IPS DF 19.7 (cell line): ENCODE measurements at places on chromosomes 5 and 9.

DNA sequence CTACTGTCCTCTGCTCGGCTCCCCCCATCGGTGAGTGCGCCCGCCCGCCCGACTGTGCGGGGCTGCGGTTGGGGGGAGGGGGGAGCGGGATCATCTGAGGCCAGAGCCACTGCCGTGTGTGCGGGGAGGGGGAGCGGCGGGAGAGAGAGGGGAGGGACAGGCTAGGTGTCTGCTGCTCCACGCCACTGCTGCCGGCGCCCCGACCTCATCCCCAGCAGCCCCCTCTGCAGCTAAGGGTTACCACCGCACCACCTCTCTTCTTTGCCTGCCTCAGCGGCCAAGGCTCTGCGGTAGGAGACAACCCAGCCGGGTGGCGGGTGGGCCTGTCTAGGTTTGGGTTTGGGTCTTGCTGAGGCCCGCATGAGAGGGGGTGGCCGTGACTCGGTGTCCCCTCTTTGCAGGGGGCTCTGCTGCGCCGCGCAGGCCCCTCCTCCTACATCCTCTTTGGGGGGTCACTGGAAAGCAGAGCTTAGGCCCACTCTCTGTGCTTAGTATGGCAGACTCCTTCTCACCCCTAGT is 670 bp upstream of the PURA start:
- no peak for DNase-seq

DNA sequence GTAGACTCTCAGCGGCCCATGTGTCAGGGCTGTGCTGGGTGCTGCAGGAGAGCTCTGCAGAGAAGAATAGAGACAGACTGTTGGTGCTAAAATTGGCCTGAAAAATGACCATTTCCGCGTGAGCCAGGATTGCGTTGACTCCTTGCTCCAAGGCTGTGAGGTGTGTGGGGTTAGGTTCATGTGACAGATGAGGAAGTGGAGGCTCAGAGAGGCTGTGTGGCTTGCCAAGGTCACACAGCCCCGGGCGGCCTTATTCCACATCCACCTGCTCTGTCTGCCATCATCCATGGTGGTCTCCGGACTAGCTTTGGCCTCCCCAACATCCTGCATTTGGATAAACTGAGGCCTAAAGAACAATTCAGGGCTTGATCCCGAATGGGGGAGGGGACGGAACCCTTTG is 15.2 kb downstream of the NEK6 start:
- DNase-seq: no peak

DNA sequence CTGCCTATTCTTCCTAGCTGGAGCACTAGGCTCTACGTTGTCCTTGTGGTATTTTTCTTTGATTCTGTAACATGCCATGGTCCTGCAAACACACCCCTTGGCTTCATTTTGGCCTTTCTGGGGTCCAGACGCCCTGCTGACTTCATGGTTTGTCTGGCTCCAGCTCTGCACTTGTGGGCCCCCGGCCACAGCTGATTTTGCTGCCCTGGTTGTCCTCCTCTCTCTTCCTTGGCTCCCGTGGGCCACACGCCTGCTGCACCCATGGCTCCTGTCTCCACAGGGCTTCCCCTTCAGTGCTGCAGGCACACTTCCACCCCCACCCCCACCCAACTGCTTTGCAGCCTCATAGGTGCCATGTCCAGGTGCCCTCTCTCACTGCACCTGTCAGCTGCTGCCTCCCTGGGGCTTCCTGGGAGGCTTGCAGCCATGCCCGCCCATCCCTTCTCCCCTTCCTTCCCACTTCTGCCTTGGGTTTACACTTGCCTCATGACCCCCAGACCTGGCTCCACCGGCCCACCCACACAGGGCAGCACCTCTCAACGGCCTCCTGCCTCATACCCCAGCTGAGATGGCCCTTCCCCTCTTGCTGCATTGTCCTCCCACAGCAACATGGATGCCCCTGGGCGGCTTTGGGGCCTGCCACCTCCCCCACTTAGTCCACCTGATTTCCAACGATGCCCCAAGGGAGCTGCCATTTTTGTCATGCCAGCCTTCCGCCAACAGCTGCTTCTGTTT is 25.6 kb downstream of the SLC6A3 start:
- no peak for DNase-seq

DNA sequence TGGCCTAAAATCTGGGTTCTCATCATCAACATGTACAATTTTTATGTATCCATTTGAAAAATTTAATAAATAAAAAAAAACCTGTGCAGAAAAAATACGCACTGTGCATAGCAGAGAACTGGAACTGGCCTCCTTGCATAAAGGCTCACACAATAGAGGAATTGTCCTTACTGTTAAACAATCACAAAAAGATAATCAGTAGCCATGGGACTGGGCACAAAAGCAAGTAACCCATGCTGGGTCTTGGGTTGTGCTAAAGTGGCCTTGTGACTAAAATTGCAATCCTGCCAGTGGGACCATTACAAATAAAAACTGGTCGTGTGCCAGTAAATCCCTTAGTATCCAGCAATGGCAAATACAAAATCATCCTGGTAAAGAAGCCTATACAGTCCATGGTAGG is 1646.6 kb downstream of the MAT2B start:
- no peak for DNase-seq

DNA sequence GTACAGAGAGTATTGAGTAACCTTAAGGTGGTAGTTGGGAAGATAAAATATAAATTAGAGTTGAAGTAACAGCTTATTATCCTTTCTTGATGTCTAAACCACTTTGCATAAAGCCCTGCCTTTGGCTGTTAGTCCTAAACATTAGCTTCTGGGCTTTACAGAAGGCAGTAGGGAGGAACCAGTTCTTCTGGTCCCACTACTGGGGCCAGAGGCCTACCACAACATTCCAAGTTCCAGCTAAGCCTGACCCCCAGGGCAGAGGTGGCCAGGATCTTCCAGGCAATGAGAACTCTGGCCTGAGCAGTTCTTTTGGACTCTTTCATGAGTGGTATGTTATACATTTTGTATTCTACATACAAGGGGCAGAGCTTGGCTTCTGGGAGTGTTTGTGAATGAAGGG is 26.1 kb downstream of the DNAI1 start:
- no peak for DNase-seq

DNA sequence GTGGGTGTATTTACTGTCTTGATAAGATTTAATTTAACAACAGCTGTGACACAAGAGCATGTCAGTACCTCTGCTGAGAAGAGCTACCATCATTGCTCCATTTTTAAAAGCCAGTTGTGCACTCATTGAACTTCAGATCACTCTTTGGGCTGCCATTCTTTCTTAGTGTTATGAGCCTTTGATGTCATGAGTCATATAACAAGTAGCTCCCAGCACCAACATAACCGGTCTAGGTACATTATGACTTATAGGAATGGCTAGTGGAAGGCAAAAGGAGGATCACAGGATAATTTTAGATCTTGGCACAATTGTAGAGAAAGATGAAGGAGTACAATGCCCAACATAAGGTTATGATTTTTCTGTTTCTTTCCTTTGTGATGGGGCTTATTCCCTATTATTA is 170.8 kb upstream of the FBN2 start:
- no peak for DNase-seq

- DNase-seq: no peak
Observed at GRCh38 chr9:131050831-131051230, 41.9 kb downstream of the LAMC3 start.
